HFFc6 (cell line): ENCODE measurements at places on chromosomes 11 and 22.

GRCh38 chr11:93689240-93689639 is 27.8 kb downstream of the CEP295 start:
- DNase-seq, result no peak

- DNase-seq, result peak; percentile 55
Observed at GRCh38 chr11:121249039-121249663, 43.4 kb upstream of the SC5D start.

GRCh38 chr11:95444309-95445241 is 213.6 kb upstream of the SESN3 start:
- no peak for DNase-seq

DNA sequence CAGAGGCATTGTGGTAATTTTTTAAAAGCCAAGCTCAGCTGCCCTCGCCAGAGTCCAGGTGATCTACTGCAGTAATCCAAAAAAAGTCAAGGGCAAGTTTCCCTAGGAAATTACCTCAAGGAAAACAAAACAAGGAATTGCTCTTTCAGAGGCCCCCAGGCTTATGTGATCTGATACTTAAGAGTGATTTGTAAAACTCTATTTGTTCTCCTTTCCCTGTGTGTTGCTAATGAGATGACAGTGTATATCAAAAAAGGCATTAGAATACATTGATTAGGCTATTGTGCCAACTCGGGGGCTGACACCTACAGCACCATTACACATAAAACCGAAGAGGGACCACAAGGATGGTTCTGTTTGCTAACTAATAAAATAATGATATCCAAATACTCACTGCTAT is 44.5 kb upstream of the CHRM4 start:
- DNase-seq, result no peak

GRCh38 chr11:6620636-6621035 is 1.4 kb upstream of the TPP1 start:
- no peak for DNase-seq

- DNase-seq, result no peak
Observed at GRCh38 chr22:27213294-27213693, 555.9 kb downstream of the MIAT start.

GRCh38 chr11:60771146-60771545 is 14.0 kb upstream of the MS4A10 start:
- DNase-seq, result no peak

- peak; percentile 84 for DNase-seq
Observed at GRCh38 chr22:29772170-29772641, 5.0 kb downstream of the UQCR10 start.

- no peak for DNase-seq
Observed at GRCh38 chr11:19433367-19433766, 192.6 kb upstream of the E2F8 start.

- no peak for DNase-seq
Observed at GRCh38 chr22:23000657-23001347, 69.5 kb upstream of the GNAZ start.

DNA sequence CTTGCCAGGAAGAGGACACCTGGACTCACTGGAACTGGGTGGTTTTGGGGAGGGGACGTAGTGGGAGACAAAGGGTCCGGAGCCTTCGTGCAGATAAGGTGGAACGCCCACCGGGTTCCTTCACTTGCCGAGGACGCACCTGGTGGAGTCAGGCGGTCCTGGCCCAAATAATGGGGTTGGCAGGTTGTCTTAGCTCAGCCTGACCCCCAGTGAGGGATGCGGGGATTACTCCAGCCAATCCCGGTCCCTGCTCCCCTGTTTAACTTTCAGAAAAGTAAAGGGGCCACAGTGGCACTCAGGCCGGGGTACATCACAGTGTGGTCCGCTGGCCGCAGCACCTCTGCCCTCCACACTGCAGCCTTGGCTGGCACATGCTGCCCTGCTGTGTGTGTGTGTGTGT is 18.0 kb downstream of the A4GALT start:
- DNase-seq, result no peak

DNA sequence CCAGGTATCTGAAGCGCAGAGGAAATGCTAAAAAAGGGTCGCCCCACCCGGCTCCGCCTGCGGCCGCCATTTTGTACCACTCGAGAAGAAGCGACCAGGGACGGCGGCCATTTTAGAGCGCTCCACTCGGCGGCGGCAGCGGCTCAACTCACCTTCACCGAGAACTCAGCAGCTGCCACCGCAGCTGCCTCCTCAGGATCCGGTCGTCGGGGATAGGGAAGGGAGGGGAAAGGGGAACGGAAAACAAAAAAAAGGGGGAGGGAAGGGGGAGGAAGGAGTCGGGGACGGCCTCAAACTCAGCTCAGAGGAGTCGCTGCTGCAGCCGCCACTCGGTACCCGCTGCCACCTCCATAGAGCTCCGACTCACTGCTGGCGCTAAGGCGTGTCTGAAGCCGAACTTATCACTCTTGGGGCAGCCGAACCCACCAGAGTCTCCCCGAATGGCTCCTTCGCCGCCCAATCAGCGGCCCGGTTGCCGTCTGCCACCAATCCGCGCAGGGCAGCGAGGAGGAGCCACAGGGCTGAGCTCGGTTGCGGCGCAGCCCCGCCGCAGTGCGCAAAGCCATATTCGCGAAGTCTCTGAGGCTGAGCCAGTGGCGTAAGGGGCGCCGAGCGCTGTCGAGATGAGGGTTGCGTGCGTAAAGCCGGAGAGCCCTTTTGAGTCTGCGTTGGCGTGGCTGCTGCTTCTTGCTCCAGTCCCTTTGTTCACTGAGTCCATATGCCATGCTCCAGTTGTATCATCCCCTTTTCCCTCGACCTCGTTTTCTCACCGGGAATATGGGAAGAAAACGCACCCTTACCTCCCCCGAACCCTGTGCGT is at the start of gene EIF4G2:
EIF4G2 (minus strand) TSS at position 374 of the 820 bp plus-strand sequence.
- DNase-seq, result peak; percentile 99

- DNase-seq, result peak; percentile 25
Observed at GRCh38 chr11:86230921-86231434, 13.6 kb upstream of the EED start.

DNA sequence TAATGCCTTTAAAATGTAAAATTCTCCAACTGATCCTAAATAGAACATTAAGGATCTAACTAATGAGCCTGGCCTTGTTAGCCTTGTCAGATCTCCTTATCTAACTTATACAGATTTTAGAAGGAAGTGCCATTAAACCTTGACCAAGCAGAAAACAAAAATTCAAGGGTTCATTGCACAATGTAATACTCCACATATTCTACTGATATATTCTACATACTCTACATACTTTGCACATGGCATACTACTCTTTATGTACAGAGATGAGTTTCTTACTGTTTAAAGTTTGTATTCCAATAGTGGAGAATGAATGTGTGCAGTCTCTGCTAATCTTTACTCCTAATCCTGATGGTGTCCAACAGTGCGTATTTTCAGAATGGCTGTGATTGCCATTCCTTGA is 297.2 kb downstream of the LUZP2 start:
- DNase-seq, result no peak

DNA sequence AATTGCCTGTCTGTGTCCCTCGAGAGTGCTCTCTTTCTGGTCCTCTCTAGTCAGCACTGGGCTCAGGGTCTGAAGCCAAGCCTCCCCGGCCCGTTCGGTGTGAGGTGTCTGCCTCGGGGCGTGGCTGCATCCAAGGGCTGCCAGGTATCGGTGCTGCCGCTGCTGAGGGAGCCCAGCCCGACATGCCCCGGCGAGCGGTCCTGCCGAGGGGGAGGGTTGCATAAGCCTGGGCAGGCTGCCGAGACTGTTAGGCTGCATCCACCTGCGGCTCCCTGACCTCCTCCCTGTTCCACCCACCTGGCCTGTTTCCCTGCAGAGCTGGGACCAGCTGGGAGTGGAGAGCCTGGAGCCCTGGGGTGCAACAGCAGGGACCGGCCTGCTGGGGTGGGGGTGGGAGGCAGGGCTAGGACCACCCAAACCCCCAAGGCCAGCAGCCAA is 6.3 kb downstream of the OVOL1 start:
- DNase-seq, result no peak

DNA sequence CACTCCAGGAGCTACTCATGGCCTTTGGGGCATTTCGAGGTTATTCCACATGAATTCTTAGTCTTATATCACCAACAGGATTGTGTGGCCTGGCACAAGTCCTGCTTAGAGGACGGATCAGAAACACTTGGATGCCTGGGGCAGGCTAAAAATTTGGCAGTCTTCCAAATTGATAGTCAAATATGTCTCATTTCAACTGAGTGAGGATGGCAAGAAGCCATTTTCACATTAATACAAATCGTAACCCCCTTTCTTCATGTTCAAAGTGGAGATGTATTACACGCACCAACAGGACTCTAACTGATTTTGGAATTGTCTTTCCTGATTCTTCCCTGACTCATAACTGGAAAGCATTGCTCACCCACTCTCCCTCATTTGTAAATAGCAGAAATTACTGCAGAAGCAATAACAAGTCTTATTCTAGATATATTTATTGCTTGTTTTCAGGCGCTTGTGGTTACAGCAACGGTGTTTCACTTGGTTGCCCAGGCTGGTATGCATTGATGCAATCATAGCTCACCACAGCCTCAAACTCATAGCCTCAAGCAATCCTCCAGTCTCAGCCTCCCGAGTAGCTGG is 10.3 kb upstream of the CCDC86 start:
- DNase-seq, result peak; percentile 77

GRCh38 chr11:20000351-20001134 is 159.7 kb downstream of the DBX1 start:
- no peak for DNase-seq

DNA sequence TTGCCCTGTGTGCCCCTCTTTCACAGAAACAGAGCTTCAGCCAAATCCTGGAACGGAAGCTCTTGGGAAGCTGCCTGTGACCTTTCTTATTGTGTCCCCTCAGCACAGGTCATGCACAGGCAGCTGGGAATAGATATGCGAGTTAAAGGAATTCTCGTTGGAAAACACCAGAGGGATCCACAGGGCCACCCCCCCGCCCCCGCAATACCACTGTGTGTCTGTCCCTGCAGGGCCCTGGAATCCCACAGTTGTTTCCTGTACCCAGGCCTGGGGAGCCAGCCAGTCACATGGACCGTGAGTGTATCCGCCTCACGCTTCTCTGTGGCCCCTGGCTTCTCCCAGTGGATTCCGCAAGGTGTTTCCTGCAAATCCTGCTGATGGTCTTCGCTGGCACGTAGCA is 29.0 kb downstream of the TIMP3 start:
- DNase-seq, result no peak

DNA sequence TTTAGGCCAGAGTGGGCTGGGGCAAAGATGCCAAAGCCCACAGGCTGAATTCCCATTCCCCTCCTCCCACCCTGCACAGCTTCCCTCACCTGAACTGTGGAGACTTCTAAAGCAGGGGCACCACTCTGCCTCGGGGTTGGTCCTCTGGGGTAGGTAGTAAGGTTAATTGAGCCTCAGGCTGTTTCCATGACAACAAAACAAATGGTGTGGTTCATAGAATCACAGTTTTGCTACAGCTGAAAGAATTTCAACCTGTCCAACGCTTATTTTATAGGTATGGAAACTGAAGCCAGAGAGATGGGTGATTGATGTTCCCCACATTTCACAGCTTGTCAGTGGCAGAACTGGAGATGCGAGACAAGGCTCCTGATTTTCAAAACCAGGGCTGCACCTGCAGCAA is 109.5 kb downstream of the SNX19 start:
- no peak for DNase-seq

- peak; percentile 70 for DNase-seq
Observed at GRCh38 chr11:1060852-1061616, 13.6 kb upstream of the MUC2 start.

DNA sequence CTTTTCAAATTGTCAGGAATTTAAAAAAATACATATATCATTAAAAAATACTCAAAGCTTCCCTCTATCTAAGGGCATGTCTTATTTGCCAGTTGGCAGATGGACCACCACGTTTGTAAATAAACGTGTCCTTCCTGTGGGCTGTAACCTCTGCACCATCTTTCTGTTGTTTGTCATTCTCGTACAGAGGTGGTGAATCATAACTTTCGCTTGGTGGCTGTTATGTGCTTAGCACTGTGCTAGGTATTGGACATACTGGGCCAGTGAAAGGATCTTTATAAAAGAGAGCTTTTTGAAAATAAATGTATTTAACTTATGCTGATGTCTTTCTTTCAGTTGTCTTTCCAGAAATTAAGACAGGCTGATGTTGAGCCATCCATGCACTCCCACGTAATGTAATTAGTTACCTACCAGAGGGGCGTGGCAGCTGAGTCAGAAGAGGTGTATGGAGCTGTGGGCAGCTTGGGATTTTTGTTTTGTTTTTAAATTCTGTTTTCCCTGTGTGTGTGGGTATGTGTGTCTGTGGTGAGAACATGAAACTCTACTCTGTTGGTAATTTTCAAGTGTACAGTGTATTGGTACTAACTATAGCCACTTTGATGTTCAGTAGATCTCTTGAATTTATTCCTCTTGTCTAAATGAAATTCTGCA is 62.7 kb downstream of the TECTA start:
- no peak for DNase-seq

GRCh38 chr22:47340851-47341436 is 578.5 kb downstream of the TBC1D22A start:
- DNase-seq, result no peak

GRCh38 chr11:107590460-107591377 is at the start of gene ELMOD1:
Gene ELMOD1, plus strand, starts transcription at chr11:107591147. Its CDS starts 27,043 bp downstream, at chr11:107618190.
- peak; percentile 18 for DNase-seq

GRCh38 chr11:70066628-70067027 is 11.5 kb upstream of the ANO1 start:
- DNase-seq, result no peak

- DNase-seq, result no peak
Observed at GRCh38 chr22:46287873-46288751, 8.6 kb upstream of the GTSE1 start.

- no peak for DNase-seq
Observed at GRCh38 chr22:27329966-27330645, 471.4 kb downstream of the MN1 start.

GRCh38 chr11:33724644-33725035 is 11.6 kb downstream of the CD59 start:
- peak; percentile 31 for DNase-seq

- DNase-seq, result no peak
Observed at GRCh38 chr11:132862137-132862536, 670.2 kb downstream of the OPCML start.

DNA sequence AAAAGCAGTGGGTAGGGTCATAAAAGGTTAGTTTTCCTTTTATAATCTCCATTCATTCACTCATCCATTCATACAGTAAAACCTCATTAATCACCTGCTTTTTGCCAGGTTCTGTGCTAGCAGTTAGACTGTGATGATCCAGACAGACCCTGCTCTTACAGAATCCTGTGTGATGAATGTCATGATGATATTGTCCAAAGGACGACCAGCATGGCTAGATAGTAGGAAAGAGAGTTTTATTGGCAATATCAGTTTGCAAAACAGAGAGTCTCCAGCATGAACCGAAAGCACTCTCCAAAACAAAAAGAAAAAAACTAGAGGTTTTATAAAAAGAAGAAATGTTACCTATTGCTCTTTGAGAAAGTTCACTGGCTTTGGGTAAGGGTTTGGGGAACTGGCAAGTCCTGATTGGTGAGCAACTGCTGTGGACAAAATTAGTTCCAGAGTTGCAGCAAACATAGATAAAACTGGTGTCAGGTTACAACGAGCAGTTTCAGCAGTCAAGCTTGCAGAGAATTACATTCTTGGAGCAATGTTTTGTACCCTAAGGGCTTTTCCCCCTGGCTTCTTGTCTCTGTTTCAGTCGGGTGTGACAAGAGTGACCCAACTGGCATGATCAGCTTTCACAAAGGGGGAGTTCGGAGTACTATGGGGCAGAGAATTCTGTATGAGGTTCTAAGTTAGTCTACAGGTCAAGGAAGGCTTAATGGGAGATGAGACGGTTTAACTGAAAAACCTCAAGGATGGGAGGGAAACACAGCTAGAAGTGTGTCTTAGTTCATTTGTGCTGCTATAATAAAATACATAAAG is 58.3 kb downstream of the HSD17B12 start:
- DNase-seq, result peak; percentile 82
